ENCODE measurements at places on chromosomes 5 and 9. TPM values are rescaled to one million over a fixed set of nuclear protein-coding genes. Genes with fewer than 3 reads are reported as not detected.

Gene STPG3
- not detected for total RNA-seq

Gene ARID3C
- total RNA-seq: not detected

Gene SLC36A2
- not detected for total RNA-seq

- peaks cover 19% of the 10 kb centered on the region for H3K27me3 ChIP-seq
- H3K36me3 ChIP-seq: no peaks in the 10 kb centered on the region
- H3K27ac ChIP-seq: peak overlapping the region; percentile 90
These were observed 4.2 kb upstream of the PFN3 start for GRCh38 chr5:177404641-177405179.

DNA sequence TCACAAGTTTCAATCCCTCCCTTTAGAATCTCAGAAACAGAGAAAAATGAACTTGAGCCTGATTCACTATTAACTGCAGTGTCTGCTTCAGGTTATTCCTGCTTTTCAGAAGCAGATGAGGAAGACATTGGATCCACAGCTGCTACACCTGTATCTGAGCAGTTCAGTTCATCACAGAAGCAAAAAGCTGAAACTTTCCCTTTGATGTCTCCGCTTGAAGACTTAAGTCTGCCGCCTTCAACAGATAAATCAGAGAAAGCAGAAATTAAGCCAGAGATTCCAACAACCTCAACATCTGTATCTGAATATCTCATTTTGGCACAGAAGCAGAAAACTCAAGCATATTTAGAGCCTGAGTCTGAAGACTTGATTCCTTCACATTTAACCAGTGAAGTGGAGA lies 42.1 kb downstream of the CMYA5 start:
- H3K4me1 ChIP-seq: no peaks in the 10 kb centered on the region
- no peak overlapping the region for H3K27ac ChIP-seq
- no peak for DNase-seq
- no peaks in the 10 kb centered on the region for H3K27me3 ChIP-seq
